ENCODE measurements at places on chromosomes 3 and 15.
A peak's percentile ranks its signal among the peaks of the same experiment; 100 is the strongest.

GRCh38 chr3:159480046-159480445 lies 508.6 kb upstream of the IL12A start:
- DNase-seq, result no peak

DNA sequence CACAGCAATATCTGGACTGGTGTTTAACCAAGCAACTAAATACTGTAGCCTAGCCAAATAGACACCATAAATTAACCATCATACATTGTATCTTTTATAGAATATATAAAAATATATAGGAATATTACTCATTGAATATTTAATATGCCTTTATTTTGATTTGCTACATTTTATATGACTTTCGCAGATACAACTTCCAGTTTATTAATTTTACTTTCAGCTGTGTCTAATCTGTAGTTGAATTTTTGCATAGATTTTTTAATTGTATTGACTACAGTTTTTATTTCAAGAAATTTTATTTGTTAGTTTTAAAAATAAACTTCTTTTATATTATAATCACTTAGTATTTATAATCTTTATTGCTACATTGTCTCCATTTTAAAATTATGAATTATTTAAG lies 299.7 kb downstream of the LSAMP start:
- DNase-seq, result no peak

DNA sequence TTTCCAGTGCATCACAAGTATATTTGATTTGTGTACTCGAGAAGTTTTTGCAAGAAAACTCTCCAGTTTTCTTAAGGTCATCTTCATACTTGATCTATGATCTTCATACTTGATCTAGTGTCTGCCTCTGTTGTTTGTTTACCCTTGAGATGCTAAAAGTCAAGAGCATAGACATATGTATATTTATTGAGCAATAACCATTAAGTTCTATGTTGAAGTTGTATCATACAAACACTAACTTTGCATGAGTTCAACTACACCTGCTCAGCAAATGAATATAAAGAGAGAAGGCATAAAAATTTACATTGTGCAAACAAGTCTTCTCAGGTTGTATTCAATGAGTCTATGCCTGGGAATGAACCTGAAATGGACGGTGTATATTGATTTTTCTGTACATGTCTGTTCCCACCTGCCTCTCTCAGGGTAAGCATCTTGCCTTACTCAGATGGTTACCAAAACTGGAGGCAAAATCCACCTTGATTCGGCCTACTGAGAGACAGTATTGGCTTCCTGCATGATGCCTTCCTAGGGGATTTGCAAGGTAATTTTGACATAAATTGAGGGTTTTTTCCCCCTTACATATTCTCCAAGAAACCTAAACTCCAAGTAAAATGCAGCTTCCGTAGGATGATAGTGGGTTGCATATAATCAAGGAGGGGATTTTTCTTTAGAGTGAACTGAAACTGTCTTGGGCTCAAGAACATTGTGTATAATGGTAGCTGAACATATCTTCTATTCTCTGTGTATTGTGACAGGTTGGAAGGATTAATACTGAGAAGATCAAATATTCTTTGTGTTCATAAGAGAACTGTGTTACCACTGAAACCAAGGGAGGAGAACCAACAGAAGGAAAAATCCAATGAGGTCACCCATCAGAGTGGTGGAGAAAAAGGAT lies 110.4 kb downstream of the FILIP1L start:
- DNase-seq, result no peak

- DNase-seq, result no peak
Measured at GRCh38 chr15:92796161-92796611, 103.9 kb upstream of the CHD2 start.

DNA sequence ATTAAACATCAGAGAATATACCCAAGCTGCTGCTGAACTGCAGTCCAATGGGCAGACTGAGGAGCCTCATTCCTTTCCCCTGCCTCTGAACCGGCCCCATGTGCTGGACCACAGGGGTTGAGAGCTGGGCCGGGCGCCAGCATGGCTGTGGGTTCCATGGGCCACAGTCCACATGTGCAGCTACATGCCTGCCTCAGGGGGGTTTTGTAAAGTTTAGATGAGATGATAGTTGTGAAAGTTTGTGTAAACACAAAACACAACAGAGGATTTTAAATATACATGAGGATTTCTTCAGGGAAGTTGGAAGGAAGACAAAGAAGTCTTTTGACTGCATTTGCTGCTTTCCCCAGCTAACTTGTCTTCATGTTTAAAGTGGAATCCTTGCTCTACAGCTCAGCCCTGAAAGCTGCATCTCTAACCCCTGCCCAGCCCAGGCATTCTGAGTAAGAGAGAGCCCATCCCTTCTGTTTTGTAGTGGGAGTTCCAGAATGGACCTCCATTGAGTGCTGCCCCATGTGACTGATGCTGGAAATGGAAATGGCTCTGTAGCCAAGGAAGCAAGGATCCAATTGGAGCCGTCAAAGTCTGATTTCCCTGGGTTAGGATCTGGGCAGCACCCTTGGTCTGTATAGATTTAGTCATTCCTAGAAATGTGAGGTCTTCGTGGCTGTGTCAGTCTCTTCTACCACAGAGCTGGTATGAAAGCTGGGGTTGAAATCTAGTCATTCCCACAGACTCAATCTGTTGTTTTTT lies 17.5 kb downstream of the SLC12A8 start:
- no peak for DNase-seq

DNA sequence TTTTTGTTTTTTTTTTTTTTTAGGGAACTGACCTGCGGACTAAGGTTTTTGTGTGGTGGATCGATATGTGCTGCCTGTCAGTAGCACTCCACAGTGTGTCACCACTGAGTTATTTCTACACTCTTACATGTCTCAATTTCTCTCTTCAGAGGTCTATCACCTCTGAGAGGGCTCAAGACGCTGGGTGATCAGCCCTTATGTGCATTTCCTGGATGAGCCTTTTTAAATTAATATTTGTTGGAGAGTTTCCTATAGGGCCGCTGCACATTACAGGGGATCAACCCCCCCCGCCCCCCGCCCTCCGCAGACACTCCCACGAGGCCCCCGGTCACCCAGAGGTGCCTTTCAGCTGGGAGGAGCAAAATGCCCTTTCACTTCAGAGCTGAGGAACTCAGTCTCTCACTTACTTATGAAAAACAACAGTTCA lies 34.5 kb upstream of the AP4E1 start:
- no peak for DNase-seq

- no peak for DNase-seq
Measured at GRCh38 chr15:96494505-96494904, 164.0 kb downstream of the NR2F2 start.

GRCh38 chr3:26682406-26682805 lies 59.8 kb downstream of the LRRC3B start:
- no peak for DNase-seq

- no peak for DNase-seq
Measured at GRCh38 chr3:115022835-115023398, 124.2 kb downstream of the ZBTB20 start.

DNA sequence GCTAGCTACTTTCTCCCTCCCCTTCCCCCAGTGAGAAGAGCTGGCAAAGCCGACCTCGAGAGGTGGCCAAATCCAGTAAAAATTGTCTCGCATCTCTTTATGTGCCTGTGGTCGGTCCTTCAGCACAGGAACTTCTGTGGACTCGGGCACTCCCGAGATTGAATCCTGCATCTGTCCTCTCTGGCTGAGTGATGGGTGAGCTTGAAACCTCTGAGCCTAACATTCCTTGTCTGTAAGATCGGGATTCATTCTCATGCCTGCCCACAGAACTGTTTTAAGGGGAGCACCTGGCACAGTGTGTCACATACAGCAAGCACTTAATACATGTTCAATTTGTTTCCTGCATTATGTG lies 11.3 kb downstream of the CX3CR1 start:
- DNase-seq, result no peak

GRCh38 chr3:171824824-171825221 lies 14.5 kb upstream of the PLD1 start:
- peak; percentile 52 for DNase-seq

- no peak for DNase-seq
Measured at GRCh38 chr3:8446845-8447244, 54.8 kb upstream of the LMCD1 start.

DNA sequence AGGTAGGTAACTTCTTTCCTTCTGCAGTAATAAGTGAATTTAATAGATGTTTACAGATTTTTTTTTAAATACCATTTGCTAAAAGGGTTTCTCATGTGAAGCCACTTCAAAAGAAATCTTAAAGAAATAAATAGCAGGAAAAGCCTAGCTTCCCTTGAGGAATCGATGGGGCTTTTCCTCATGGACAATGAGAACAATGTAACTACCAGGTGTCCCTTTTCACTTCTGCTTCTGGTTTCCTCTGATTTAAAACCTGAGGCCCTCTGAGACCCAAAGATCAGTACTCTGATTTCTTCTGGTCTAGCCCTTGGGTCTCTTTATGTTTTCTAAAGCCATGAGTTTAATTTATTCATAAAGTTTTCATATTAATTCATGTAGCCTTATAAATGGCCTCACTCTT lies 13.1 kb upstream of the TMEM42 start:
- DNase-seq, result no peak

DNA sequence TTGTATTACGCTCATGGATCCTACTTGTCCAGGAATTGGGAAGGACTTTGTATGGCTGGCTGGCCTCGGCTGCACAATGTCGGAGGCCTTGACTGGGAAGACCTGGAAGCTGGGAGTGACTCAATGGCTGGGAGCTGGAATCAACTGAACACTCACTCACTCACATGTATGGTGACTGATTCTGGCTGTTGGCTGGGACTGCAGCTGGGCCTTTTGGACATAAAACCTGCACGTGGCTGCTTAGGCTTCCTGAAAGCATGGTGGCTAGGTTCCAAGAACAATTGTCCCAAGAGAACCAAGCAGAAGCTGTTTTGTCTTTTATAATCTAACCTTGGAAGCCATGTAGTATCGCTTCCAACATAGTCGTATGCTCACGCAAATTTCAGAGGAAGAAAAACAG lies 38.0 kb upstream of the CMTM8 start:
- no peak for DNase-seq

GRCh38 chr3:133746712-133747066 lies 496 bp downstream of the TF start:
- no peak for DNase-seq

All from Ammon's horn (tissue), 1 donor.